ENCODE measurements at places on chromosomes 5 and 9.

GRCh38 chr5:10892147-10892910 is 131.3 kb upstream of the DAP start:
- no peaks in the 10 kb centered on the region for H3K36me3 ChIP-seq
- no peak overlapping the region for H3K27ac ChIP-seq
- H3K4me3 ChIP-seq: no peak overlapping the region
- H3K4me1 ChIP-seq: no peaks in the 10 kb centered on the region
- DNase-seq: no peak
- H3K27me3 ChIP-seq: no peaks in the 10 kb centered on the region

- H3K36me3 ChIP-seq: no peaks in the 10 kb centered on the region
- peaks cover 4% of the 10 kb centered on the region for H3K27me3 ChIP-seq
- peaks cover 16% of the 10 kb centered on the region for H3K4me1 ChIP-seq
- peak overlapping the region; percentile 67 for H3K4me3 ChIP-seq
- DNase-seq: peak; percentile 74
- H3K27ac ChIP-seq: no peak overlapping the region
Measured at GRCh38 chr5:122076669-122077365, 1.2 kb downstream of the LOX start.

DNA sequence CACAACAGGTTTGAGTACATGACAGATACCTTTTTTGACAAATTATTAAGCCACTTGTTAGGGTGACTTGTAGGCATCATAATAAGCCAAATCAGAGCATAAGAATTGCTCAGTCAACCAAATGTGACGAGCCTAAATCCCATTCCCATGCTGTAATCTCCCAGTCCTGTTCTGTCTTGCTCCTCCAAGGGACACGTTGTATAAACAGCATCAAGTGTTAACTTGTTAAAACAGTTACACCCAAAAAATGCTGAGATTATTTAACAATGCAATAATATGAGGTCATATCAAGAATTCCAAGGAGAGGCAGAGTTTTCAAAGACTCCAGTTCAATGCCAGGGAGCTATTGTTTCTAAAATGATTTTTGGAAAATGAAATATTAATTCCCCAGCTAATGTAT is 76.2 kb downstream of the SH3TC2 start:
- no peak overlapping the region for H3K4me3 ChIP-seq
- no peak for DNase-seq
- H3K27me3 ChIP-seq: no peaks in the 10 kb centered on the region
- no peaks in the 10 kb centered on the region for H3K36me3 ChIP-seq
- no peak overlapping the region for H3K27ac ChIP-seq
- no peaks in the 10 kb centered on the region for H3K4me1 ChIP-seq

- H3K27ac ChIP-seq: no peak overlapping the region
- H3K27me3 ChIP-seq: no peaks in the 10 kb centered on the region
- no peaks in the 10 kb centered on the region for H3K36me3 ChIP-seq
- peak; percentile 31 for DNase-seq
- H3K4me1 ChIP-seq: peaks cover 26% of the 10 kb centered on the region
Measured at GRCh38 chr5:80238778-80239679, 16.8 kb downstream of the SERINC5 start.

DNA sequence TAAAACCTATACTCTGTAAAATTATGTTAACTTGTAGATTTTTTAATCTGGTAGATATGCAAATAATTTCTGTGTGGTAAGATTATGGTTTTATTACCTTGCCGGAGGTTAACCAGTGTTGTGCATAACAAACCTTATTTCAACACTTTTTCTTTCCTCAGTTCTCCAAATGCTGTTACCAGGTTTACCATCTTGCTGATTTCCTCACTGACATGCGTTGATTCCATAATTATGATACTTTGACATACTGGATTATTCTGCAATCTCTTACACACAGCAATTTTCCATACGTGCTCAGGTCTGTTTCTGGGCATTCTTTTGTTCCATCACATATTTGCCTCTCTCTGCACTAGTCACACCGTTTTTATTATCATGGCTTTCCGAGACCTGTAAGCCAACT is 77.6 kb downstream of the TTC39B start:
- no peaks in the 10 kb centered on the region for H3K4me1 ChIP-seq
- no peak overlapping the region for H3K4me3 ChIP-seq
- H3K27ac ChIP-seq: no peak overlapping the region

- H3K27ac ChIP-seq: peak overlapping the region; percentile 83
- H3K27me3 ChIP-seq: no peaks in the 10 kb centered on the region
- peaks cover 23% of the 10 kb centered on the region for H3K4me1 ChIP-seq
- DNase-seq: peak; percentile 42
- H3K36me3 ChIP-seq: no peaks in the 10 kb centered on the region
Measured at GRCh38 chr5:76821136-76821535, 2.3 kb downstream of the F2RL1 start.

- H3K4me3 ChIP-seq: no peak overlapping the region
- peaks cover 23% of the 10 kb centered on the region for H3K4me1 ChIP-seq
- no peaks in the 10 kb centered on the region for H3K36me3 ChIP-seq
- DNase-seq: peak; percentile 66
- H3K27ac ChIP-seq: no peak overlapping the region
Measured at GRCh38 chr9:96149533-96150280, 152.3 kb downstream of the HSD17B3 start.

GRCh38 chr5:75089137-75089536 is 36.8 kb upstream of the GCNT4 start:
- no peaks in the 10 kb centered on the region for H3K4me1 ChIP-seq
- H3K4me3 ChIP-seq: no peak overlapping the region
- H3K27me3 ChIP-seq: no peaks in the 10 kb centered on the region
- DNase-seq: no peak
- no peaks in the 10 kb centered on the region for H3K36me3 ChIP-seq

DNA sequence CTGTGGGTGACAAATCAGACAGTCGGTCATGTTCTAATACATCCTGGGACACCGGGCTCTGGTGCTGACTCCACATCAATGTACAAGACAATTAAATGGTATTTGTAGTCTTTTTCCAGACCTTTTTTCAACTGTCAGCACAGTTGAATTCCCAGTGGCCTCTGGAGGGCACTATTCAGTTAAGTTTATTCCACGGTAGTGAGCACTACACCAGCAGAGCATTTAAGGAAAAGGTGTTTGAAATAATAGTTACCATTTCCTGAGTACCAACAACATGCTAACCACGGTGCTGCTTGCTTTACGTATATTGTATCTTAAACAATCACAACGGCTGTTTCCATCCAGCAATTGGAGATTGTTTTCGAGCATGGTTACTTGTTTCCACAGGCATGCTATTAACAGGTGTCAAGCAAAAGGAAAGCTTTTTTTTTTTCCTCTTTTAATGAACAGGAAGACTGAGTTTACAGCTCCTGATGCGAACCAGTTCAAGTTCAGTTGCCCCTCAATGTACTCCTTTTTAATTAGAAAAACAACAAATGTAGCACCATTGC is 186.7 kb downstream of the PDZD2 start:
- peaks cover 38% of the 10 kb centered on the region for H3K4me1 ChIP-seq
- H3K27me3 ChIP-seq: no peaks in the 10 kb centered on the region
- DNase-seq: peak; percentile 59
- no peak overlapping the region for H3K27ac ChIP-seq
- no peaks in the 10 kb centered on the region for H3K36me3 ChIP-seq
- no peak overlapping the region for H3K4me3 ChIP-seq

- H3K27me3 ChIP-seq: no peaks in the 10 kb centered on the region
- no peaks in the 10 kb centered on the region for H3K4me1 ChIP-seq
- no peaks in the 10 kb centered on the region for H3K36me3 ChIP-seq
- no peak overlapping the region for H3K27ac ChIP-seq
Measured at GRCh38 chr9:103530934-103531333, 535.8 kb downstream of the CYLC2 start.

DNA sequence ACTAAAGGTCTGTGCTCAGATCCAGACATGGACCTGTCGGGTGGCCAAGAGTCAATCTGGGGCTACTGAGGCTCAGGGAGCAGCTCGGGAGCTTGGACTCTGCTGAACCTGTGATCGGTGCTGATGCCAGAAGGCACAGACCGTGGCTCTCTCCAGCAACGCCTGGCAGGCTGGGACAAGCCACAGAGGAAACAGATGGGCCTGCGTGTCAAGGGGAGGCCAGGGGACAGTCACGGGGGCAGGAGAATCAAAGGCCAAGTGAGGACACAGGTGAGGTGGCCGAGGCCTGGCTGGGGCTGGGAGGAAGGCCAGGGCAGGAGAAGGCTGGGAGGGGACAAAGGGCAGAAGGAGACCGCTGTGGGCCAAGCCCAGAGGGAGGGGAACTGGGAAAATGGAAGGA is 43.4 kb downstream of the EPB41L4B start:
- no peak overlapping the region for H3K4me3 ChIP-seq
- no peaks in the 10 kb centered on the region for H3K4me1 ChIP-seq
- H3K27ac ChIP-seq: no peak overlapping the region
- H3K36me3 ChIP-seq: no peaks in the 10 kb centered on the region

DNA sequence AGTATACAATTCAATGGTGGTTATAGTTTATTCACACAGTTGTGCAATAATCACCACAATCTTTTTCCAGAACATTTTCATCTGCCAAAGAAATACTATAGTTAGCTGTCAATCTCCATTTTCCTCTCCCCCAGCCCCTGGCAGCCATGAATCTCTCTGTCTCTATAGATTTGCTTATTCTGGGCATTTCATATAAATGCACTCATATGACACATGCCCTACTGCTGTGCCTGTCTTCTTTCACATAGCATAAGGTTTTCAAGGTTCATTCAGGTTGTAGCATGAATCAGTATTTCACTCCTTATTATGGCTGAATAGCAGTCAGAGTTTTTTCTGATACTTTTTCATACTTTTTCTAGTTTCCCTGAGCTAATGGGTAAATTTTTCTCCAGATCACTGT is 127.6 kb downstream of the HSPA4 start:
- DNase-seq: no peak
- no peak overlapping the region for H3K27ac ChIP-seq
- H3K4me1 ChIP-seq: no peaks in the 10 kb centered on the region
- H3K36me3 ChIP-seq: no peaks in the 10 kb centered on the region
- no peak overlapping the region for H3K4me3 ChIP-seq

DNA sequence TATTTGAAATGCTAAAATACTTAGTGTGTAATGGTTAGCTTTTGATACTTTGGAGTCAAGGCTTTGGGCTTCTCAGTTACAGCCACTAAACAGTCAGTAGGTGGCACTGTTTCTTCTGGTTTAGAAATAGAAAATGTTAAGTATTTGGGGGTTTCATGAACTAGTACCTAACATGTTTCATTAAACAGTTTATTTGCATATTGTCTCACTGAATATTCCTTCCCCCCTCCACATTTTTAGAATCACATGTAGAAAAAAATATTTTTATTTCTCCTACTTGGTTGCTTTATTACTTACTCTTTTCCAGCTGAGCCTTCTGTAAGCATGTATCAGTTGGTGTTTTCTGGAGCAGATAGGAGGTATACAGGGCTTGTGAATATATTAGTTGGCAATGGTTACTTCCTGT is 48.0 kb downstream of the IPO11 start:
- H3K4me3 ChIP-seq: no peak overlapping the region
- DNase-seq: peak; percentile 78
- H3K27ac ChIP-seq: peak overlapping the region; percentile 9
- H3K27me3 ChIP-seq: no peaks in the 10 kb centered on the region

DNA sequence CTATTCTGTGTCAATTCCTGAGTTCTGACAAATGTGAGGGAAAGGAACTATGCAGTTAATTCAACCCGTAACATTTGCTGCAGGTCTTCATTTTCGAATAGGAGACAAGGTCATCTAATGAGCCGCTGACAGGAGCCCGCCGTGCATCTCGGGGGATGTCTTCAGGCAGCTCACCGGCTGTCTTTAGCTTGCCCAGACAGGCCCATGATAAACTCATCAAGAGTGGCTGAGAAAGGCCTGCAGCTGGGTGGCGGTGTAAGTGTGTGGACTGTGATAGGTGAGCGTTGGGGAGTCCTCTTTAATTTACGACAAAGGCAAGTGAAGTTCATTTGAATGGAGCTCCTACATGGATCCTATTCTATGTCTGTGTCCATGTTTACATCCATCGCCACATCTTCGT is 190.5 kb downstream of the ADCY2 start:
- H3K27ac ChIP-seq: no peak overlapping the region
- no peaks in the 10 kb centered on the region for H3K27me3 ChIP-seq
- no peaks in the 10 kb centered on the region for H3K36me3 ChIP-seq

DNA sequence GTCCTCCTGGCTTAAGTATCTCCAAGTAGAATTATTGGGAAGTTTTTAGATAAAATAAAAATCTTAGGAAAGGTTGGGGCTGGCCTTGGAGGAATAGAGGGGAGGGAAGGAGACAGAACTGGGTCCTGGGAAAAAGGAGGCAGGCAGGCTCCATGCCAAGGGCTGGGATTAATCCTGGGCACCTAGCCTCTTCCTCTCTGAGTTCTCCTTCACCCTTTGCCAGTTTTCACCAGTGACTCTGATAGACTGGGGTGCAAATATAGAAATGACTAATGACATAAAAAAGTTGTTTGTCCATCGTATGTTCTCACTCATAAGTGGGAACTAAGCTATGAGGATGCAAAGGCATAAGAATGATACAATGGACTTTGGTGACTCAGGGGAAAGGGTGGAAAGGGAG is 81.9 kb downstream of the RMI1 start:
- no peak overlapping the region for H3K27ac ChIP-seq
- DNase-seq: no peak
- no peak overlapping the region for H3K4me3 ChIP-seq
- H3K27me3 ChIP-seq: peaks cover 4% of the 10 kb centered on the region

- H3K27ac ChIP-seq: no peak overlapping the region
- no peaks in the 10 kb centered on the region for H3K27me3 ChIP-seq
- H3K4me3 ChIP-seq: no peak overlapping the region
- H3K36me3 ChIP-seq: peaks cover 5% of the 10 kb centered on the region
- H3K4me1 ChIP-seq: peaks cover 4% of the 10 kb centered on the region
Measured at GRCh38 chr9:112075009-112075378, 100.1 kb downstream of the SUSD1 start.

DNA sequence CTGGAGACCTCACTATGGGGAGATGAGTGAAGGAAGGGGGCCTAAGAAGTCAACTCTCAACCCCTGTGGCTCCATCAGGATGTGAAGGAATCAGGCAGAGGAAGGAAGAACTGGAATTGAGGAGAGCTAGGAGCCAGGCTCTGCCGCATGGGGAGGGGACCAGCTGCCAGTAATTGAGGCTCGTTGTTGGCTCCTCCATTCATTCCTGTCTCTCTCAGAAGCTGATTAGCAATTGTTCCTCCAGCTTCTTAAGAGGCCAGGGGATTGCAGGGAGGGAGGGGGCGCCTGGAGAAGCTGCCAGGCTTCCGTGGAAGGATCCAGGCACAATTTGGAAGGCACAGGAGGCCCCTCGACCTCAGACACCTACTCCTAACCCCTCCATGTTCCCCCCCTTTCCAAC is 20.5 kb upstream of the TTLL11 start:
- H3K27me3 ChIP-seq: no peaks in the 10 kb centered on the region
- H3K36me3 ChIP-seq: no peaks in the 10 kb centered on the region
- H3K4me3 ChIP-seq: no peak overlapping the region
- DNase-seq: no peak

DNA sequence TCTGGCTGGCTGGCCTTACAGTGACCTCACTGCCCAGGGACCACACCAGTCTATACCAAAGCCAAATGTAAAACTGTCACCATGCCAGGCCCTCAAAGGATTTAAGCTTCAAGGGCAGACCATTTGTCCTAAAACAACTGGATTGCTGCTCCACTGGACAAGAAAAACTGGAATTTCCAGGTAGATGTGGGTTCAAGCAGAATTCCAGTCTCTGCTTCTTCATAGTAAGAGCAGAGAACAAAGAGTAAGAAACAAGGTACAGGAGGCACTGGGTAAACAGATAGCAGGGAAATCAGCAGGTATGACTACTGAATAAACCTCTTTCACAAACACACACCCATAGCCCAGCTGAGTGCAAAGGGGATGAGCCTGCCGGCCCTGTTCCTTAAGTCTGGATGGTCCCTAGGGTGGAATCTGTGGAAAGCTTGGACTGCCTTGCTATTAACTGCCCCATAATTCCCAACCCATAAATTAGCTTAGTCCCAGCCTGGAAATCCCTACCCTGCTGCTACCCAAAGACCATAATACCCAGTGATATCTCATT is 5.5 kb downstream of the B4GALT1 start:
- H3K27ac ChIP-seq: no peak overlapping the region
- peaks cover 68% of the 10 kb centered on the region for H3K4me1 ChIP-seq
- H3K27me3 ChIP-seq: no peaks in the 10 kb centered on the region
- no peak for DNase-seq

Data from common myeloid progenitor, CD34-positive (primary cell).